ACHN (cell line): ENCODE measurements at places on chromosomes 5 and 9.

- no peak for DNase-seq
Measured at GRCh38 chr9:90966480-90967144, 165.0 kb downstream of the SYK start.

- DNase-seq: no peak
Measured at GRCh38 chr9:120636194-120636957, 56.4 kb upstream of the CDK5RAP2 start.

DNA sequence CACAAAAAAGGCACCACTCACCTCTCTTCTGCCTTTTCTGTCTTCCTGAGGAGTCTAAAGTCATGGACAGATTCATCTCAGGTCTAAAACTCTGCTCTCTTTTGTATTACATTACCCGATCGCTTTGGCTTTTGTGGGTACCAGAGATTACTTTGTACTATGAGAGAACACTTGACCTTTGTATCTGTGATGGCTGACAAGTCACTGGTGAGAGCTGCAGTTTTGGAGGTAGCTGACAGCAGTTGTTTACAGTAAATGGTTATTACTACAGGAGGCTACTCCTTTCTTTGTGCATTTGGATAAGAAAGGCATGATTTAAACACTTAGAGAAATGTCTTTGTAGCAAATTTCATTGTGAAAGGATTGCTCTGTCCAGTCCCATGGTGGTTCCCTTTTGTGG is 307.3 kb downstream of the FBXL17 start:
- no peak for DNase-seq

DNA sequence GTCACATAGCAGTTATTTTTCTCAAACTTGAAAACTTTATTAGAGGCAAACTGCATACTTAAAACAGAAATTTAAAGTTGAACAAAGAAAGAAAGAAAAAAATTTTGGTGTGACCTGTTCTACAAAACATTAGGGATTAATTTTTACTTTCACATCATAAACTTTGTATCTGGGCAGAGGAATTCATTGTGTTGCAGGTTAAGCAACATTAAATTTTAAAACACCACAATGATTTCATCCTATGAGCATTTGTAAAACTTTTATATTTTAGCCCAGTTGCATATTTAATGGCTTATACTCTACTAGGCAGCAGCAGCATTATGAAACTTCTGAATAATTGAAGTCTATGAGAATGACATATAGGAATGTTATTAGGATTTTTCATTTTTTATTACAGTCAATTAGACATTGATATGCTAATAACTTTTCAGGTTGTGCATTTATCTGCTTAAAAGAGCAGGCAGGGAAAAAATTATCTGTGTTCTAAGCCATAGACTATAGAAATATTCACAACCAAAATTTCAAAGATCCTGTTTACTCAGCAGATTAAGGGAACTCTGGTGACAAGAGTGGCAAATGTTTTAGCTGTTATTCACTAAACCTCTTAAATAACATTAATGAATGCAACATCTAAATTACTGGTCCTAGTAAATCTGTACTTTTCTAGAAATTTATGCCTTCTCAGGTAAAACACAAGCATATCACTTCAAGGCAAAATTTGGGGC is 1088.5 kb upstream of the CDH6 start:
- no peak for DNase-seq

DNA sequence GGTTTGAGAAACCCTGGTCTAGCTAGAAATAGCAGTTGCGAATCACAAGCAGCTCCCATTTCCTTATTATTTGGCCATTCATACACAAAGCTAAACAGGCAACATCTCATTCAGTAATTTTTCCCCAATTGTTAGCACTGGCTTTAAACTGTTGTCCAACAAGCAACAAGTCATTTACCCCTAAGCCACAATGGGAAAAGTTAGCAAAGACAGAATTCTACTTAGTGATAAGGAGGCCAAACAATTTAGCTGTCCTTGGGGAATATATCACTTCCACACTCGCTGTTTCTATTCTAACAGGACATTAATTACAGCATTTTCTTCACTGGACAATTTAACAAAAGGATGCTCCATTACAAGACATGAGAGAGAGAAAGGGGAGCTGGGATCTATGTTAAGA is 2.8 kb downstream of the MYO10 start:
- DNase-seq: no peak
